HTR-8/SVneo (cell line): ENCODE measurements at places on chromosomes 6 and 20.

GRCh38 chr6:85465762-85466161 lies 15.9 kb downstream of the NT5E start:
- no peak for DNase-seq

GRCh38 chr6:22057962-22058361 lies 238.9 kb downstream of the PRL start:
- no peak for DNase-seq

DNA sequence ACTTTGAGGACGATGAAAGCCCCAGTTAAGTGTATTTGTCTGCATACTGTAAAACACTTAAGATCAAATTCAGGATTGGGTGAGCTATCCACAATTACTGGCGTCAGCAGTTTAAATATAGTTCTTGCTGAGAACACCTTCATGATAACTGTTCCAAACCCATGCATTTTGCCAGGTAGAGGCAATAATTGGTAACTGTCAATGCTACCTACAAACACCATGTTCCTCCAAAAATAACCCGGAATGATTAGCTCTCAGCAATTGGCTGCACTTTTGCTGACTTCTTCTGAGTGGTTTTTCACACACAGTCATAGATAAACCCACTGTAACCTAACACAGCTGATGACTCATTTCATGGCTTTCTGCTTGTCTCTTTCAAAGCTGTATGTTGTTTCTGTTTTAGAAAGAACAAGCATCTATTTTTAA lies 1358.6 kb upstream of the GJE1 start:
- peak; percentile 11 for DNase-seq

GRCh38 chr6:2947445-2947844 lies 23.9 kb downstream of the SERPINB6 start:
- no peak for DNase-seq

DNA sequence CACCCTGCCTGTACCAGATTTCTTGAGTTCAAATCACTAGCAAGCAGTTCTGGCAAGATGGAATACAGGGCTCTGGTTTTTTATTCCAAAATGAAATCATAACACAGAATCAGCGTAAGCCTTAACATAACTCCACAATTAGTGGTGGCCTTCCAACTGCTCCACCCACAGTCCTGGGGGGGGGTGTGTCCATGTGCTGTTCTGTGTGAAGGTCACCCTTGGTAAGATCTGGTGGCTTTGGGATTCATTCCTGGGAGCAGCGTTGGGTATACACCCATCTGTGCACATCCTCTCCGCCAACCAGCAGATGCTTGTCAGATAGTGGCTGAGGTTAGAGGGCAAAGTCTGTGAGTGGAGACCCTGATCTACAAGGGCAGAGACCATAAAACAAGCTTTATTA lies 49.9 kb upstream of the CD83 start:
- no peak for DNase-seq

DNA sequence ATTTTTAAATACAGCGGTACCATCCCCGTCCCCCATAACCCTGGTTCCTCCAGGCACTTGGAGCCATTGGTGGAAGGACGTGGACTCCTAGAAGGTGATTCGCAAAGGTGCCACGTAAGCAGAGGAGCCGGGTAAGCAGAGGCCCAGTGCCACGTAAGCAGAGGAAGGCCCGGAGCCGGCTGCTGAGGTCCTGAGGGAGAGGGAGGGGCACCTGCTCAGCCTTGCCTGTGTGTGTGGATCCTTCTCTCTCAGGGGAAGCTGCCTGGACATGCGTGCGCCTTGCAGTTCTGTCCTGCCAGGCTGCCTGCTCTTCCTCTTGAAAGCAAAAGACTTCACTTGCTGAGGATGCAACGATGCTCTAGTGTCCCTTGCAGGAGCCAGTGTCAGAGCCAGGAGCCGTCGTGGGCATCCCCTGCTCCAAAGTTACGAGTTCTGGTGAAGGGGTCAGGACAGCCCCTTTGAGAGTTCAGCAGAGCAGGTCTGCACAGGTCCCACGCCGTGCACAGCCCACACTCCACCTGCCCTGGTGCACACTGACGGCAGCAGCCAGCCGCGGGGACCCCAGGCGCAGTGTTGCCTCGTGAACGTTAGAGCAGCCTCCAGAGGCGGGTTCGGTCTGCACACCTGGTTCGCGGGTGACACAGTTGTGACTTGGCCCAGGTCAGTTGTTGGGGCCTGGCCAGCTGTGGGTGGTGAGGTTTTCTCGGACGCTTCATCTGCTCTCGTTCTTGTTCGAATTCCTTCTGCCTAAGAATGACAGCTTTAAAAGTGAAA lies 1.9 kb upstream of the NKAIN4 start:
- no peak for DNase-seq

DNA sequence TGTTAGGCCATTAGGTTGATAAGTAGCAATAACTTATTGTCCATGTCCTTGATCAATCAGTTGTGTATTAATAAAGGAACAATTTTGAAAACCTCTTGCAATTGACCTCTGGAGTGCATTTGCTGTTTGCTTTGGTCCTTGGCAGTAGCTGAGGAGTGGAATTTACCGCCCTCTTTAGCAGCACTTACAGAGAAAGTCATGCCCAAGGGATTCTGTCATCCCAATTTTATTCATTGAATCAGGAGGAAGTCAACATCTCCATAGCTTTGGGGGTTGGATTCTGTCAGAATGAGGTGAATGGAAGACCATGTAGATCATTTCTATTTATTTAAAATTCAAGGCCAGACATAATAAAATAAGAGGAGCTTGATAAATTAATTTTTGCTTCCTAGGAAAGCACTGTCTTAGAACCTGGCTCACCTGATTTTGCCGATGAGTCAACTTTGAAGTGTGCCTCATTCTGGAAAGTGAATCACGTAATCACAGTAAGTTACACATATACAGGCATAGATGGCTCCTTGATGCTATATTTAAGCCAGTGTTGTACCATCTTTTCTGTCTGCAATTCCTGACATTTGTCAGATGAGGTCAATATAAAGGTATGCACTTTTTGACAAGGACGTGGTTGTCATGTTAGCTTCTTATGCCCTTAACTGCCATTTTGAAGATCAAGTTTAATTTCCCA lies 128.7 kb upstream of the MLIP start:
- no peak for DNase-seq

GRCh38 chr20:53655625-53656292 lies 62.1 kb upstream of the ZNF217 start:
- no peak for DNase-seq

DNA sequence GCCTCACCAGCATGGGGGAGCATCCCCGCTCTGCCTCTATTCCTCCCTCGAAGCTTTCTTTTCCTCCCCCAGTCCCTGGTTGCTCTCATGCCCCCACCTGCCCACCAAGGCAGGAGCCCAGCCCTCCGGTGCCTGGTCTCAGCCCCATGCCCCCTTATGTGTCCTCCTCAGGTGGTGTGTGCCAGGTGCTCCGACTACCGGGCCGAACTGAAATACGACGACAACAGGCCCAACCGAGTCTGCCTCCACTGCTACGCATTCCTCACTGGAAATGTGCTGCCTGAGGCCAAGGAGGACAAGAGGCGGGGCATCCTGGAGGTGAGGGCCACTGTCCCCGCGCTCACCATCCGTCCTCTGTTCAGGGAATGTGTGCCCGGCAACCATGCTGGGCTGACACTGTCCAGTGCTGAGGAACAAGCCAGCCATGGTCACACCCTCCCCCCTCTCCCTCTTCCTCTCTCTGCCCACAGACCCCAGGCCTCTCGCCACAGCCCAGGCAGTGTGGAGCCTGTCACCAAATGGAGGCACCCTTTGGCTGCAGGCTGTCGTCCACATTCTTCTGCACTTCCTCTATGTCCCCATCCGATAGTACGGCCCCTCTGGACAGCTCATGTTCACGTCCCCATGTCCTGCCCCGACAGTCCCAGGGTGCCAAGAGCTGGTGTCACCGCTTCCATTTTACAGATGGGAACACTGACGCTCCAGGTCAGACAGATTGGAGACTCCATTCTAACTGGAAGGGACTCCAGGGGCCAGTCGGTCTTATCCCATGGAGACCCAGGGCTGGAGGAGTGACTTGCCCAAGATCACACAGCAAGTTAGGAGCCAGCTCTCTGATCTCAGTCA lies 20.4 kb downstream of the FGD2 start:
- DNase-seq, result no peak

DNA sequence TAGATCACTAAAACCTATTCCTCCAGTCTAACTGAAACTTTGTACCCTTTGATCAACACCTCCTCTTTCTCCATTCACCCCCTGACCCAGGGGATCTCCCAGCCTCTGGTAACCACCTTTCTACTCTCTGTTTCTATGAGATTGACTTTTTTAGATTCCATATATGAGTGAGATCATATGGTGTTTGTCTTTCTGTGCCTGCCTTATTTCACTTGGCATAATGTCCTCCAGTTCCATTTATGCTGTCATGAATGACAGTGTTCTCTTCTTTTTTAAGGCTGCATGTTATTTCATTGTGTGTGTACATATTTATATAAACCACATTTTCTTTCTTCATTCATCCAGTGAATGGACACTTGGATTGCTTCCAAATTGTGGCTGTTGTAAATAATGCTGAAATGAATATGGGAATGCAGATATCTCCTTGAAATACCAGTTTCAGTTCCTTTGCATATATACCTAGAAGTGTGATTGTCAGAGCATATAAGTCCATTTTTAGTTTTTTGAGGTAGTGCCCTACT lies 57.7 kb downstream of the DHX35 start:
- no peak for DNase-seq

- DNase-seq, result no peak
Observed at GRCh38 chr6:131053546-131054240, 9.4 kb downstream of the EPB41L2 start.

DNA sequence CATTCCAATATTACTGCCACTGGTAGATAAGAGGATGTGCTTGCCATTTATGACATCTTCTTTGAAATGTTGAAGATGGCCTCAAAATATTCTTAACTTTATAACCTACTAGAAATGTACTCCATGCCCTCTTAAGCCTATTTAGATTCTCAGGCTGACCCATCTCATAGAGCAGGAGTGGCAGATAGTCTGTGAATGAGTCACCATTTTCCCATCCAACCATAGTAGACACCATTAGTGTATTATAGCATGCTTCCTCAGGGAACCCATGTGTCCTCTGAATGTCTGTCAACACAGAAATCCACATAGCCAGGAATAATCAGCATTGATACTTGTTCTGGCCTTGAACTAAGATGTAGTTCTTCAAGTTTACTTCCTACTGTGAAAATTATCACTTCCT lies 150.2 kb downstream of the IMPG1 start:
- DNase-seq, result no peak

DNA sequence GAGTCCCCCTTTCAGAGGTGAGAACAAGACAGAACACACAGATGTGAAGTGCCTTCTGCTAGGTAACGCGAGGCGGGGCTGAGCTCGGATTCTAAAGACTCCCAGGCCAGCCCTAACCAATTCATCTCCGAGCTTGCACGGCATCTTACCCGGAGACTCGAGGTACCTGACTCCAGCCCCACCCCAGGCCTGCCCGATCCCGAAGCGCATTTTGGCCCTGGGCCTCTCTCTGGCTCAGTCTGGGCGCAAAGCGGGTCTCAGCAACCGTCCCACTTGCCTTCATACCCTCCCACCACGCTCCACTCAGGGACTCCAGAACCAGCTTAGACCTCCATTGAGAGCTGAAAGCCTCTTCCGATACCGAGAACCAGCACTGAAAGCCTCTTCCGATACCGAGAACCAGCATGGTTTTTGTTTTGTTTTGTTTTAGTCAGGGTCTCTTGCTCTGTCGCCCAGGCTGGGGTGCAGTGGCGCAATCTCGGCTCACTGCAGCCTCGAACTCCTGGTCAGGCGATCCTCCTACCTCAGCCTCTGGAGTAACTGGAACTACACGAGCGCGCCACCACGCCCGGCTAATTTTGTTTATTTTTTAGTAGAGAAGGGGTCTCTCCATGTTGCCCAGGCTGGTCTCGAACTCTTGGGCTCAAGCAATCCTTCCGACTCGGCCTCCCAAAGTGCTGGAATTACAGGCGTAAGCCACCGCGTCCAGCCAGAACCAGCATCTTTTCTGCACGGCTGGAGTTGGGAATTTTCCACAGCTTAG lies 557 bp upstream of the DYNLRB1 start:
- peak; percentile 67 for DNase-seq

GRCh38 chr6:168387911-168388310 lies 53.1 kb upstream of the SMOC2 start:
- no peak for DNase-seq

GRCh38 chr6:72595812-72596211 lies 26.1 kb upstream of the KCNQ5 start:
- DNase-seq, result no peak

DNA sequence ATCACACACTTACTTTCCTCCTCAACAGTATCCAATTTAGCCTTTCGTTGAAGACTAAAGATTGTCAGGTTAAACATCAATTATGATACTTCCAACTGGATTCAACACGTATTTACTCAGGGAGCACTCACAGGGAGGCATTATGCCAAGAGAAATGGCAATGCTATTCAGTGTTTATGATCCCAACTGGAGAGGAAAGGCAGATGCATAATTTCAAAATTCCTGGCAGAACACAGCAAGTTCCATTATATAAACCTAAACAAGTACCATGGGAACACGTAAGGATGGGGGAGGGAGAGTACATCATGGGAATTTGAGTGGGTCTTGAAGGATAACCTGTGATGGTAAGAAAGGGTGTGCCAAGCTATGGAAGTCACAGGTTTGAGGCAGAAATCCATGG lies 112.7 kb downstream of the ISM1 start:
- DNase-seq, result no peak
